CD4-positive, alpha-beta memory T cell (primary cell): ENCODE measurements at places on chromosomes 1 and 21.
A peak's percentile ranks its signal among the peaks of the same experiment; 100 is the strongest.

DNA sequence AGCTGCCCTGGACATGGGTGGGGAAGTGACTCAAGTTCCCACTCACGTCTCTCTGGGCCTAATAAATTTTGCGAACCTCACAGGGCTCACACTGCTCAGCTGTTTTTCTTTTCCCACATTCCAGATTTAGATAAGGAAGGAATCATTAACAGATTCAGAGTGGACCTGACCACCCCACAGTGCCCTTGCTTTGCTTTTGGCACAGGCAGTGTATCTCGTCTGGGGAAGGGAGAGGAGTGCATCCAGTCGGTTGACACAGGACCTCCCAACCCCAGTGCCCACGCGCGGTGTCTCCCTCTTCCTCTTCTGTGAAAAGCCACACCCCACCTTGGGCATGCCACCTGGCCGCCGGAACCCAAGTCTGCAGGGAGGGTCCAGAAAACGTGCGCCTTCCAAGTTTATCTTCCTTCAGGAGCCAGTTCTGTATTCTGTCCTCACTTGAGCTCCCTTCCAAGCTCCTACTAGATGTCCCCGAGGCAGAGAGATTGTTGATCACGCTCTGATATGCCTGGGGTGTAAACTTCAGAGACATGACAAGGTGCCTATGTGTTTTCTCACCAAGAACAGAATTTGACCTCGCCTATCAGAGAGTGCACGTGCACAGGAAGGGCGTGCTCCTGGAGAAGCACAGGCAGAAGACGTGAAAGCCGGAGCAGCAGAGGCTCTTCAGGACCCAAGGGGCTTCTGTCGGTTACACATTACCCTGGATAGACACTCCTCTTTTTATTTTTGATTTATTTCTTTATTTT lies 9.5 kb upstream of the SLC2A5 start:
- peaks cover 15% of the 10 kb centered on the region for H3K4me1 ChIP-seq
- H3K27me3 ChIP-seq: no peaks in the 10 kb centered on the region
- no peak overlapping the region for H3K4me3 ChIP-seq
- DNase-seq: no peak

- H3K27me3 ChIP-seq: no peaks in the 10 kb centered on the region
- H3K27ac ChIP-seq: no peak overlapping the region
- no peak overlapping the region for H3K4me3 ChIP-seq
- no peaks in the 10 kb centered on the region for H3K4me1 ChIP-seq
Observed at GRCh38 chr1:192439373-192440025, 122.7 kb downstream of the RGS21 start.

GRCh38 chr1:47755101-47755990 lies 241.8 kb downstream of the TRABD2B start:
- no peak overlapping the region for H3K27ac ChIP-seq
- DNase-seq: peak; percentile 15
- no peak overlapping the region for H3K4me3 ChIP-seq
- no peaks in the 10 kb centered on the region for H3K36me3 ChIP-seq

DNA sequence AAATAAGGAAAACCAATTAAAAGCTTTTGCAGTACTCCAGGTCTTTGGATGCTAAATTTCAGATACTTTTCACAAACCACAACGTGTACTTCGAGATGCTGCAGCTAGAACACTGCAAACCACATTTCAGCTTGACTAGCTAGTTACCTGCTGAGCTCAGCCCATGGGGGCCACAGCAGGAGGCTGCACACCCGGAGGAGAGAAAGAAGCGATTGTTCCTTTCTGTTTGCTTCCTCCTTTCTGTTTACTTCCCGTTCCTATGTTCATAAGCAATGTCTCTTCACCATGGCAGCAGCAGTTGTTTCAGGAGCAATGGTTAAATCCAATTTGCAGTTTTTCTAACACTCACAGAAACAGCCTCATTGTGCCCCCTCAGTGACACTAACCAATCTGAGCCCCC lies 225.6 kb upstream of the FGGY start:
- no peak for DNase-seq
- no peak overlapping the region for H3K4me3 ChIP-seq
- no peaks in the 10 kb centered on the region for H3K27me3 ChIP-seq
- peaks cover 23% of the 10 kb centered on the region for H3K4me1 ChIP-seq
- H3K27ac ChIP-seq: no peak overlapping the region
- H3K36me3 ChIP-seq: no peaks in the 10 kb centered on the region

DNA sequence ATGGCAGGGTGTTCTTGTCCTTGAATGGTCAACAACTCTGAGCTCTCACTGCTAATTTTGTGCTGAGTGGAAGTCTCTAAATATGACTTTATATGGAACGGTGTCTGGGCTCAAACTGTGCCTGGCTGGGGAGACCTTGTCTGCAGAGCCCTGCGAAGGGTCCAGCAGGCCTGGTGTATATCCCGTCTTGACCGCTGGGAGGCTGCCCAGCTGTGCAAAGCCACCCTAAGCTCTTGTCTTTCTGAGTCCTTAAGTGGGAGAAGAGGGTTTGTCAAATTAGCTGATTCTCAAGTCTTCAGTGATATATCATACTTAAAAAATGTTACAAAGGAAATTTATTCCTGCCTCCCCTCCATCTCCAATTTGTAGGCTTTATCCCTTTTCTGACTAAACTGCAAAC lies 198.7 kb downstream of the KCNJ6 start:
- H3K27ac ChIP-seq: no peak overlapping the region
- no peaks in the 10 kb centered on the region for H3K27me3 ChIP-seq
- H3K4me3 ChIP-seq: no peak overlapping the region
- H3K36me3 ChIP-seq: no peaks in the 10 kb centered on the region

DNA sequence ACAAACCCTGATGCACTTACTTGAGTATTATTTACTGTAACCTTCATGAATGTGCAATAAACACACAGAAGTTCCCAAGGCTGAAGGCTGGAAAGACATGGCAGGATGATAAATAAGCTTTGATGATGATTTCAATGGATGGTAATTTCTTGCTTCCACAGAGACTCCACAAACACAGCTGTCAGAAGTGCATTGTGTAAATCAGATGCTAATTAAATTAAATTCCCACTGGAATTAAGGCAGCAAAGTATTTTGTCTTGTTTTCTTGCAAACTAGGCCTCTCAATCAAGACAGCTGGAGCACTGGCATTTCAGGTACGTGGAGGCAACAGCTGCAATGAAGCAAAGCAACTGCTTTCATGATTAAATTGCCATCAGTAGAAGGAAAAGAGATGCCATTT lies 24.1 kb downstream of the FAM177B start:
- no peak for DNase-seq
- H3K4me1 ChIP-seq: no peaks in the 10 kb centered on the region
- no peaks in the 10 kb centered on the region for H3K36me3 ChIP-seq
- no peaks in the 10 kb centered on the region for H3K27me3 ChIP-seq

DNA sequence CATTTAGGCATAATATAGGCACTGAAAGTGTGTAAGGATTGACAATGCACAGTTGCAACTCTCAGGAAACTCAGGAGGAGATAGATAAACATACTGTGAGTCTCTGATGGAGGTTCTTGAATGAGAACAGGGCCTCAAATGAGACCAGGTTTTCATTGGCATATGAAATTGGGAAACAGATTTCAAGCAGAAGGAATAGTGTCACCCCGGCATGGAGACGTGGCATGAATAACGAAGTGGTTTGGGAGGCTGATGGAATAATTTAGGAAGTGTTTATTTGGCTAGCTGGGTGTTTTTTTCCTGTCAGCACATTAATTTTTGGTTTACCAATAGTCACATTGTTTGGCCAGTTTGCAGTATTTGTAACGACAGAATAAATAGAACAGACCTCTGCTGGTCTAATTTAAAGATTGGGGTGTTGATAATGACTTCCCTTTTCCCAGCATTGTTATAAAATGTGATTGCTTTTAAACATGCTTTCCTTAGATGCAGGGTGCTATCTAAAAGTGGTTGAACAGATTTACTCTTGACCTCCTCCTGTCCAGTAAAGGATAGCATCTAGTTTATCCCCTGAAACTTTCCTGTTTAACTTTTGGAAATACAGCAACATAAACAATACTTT lies 132.0 kb downstream of the C1orf21 start:
- no peaks in the 10 kb centered on the region for H3K4me1 ChIP-seq
- DNase-seq: no peak
- H3K27ac ChIP-seq: no peak overlapping the region
- H3K36me3 ChIP-seq: no peaks in the 10 kb centered on the region
- no peak overlapping the region for H3K4me3 ChIP-seq

DNA sequence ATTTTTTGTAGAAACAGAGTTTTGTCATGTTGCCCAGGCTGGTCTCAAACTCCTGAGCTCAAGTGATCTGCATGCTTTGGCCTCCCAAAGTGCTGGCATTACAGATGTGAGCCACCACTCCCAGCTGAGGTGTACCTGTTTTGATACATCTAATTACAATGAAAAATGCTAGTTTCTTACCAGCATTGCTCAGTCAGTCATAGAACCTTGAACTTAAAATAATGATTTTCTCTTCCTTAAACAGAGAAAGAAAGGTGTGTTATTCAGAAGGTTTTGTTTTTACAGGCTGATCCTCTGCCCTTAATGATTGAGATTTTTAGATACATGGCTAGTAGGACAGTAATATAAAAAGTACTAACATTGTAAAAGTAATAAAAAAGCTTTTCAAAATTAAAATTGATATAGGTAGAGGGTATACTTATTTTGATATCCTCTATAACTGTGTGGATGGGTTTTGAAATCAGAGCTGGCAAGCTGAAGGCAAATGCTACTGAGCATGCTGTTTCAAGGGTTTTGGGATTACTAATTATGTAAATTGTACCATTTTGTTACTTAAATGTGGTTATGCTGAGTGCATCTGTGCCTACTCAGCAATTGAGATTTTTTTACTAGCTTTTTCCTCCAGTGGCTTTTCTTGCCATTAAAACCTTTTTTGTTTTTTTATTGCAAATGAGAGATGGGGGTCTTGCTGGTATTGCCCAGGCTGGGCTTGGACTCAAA lies 16.1 kb downstream of the PRRC2C start:
- H3K4me3 ChIP-seq: no peak overlapping the region
- no peak for DNase-seq
- peaks cover 94% of the 10 kb centered on the region for H3K4me1 ChIP-seq
- peak overlapping the region; percentile 6 for H3K27ac ChIP-seq
- peaks cover 8% of the 10 kb centered on the region for H3K36me3 ChIP-seq

DNA sequence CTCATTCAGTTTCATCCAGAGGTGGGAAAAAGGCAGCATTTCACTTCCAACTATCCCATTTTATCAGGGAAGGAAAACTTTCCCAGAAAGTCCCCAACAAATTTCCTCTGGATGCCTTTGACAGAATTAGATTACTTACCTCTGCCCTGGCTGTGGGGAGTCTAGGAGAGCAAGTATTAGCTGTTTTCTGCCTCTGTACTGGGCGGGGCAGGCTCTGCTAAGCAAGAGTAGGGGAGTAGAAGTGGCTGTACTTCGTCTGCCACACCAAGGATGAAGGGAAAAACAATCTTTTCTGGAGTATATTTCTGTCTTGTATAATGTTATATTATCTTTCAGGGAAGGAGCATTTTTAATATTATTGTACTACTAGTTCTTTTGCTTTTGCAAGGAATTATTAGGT lies 78.5 kb downstream of the FNBP1L start:
- no peaks in the 10 kb centered on the region for H3K4me1 ChIP-seq
- no peak for DNase-seq
- no peaks in the 10 kb centered on the region for H3K36me3 ChIP-seq
- H3K4me3 ChIP-seq: no peak overlapping the region
- no peaks in the 10 kb centered on the region for H3K27me3 ChIP-seq
- no peak overlapping the region for H3K27ac ChIP-seq

DNA sequence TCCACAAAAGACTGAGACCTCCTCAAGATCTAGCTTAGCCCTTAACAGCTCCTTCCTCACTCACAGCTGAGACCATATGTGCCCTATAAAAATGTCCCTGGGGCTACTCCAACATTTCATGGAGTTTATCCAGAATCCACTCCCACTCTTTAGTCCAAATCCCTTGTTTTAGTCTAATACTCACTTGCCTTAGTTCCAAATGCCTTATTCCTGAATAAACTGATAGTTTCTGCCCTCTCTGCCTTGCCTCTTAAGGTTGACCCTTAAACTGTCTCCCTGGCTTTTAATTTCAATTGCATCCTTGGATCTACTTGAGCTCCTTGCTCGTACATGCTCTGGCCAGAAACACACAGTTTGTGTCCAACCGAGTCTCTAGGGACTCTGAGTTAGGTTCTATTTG lies 47.3 kb upstream of the LYPLAL1 start:
- DNase-seq: no peak
- H3K4me3 ChIP-seq: no peak overlapping the region
- no peaks in the 10 kb centered on the region for H3K36me3 ChIP-seq
- no peak overlapping the region for H3K27ac ChIP-seq

DNA sequence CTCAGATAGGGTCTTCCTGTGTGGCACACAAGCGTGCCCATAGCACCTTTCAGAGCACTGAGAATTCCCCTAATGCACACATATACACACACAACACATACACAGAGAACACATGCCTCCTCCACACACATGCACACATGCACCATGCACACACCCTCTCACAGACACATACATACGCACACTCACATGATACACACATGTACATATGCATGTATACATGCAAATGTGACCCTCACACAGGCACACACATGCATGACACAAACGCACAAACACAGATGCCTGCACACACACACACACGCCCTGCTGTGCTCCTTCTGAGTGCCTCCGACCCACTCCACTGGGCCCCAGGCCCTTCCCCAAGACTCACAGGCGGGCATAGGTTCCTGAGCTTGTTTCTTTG lies 251.0 kb downstream of the PTPRU start:
- no peaks in the 10 kb centered on the region for H3K27me3 ChIP-seq
- no peak overlapping the region for H3K4me3 ChIP-seq
- DNase-seq: no peak
- no peaks in the 10 kb centered on the region for H3K36me3 ChIP-seq
- no peak overlapping the region for H3K27ac ChIP-seq

GRCh38 chr1:38000529-38001455 lies 4.5 kb downstream of the FHL3 start:
- H3K27me3 ChIP-seq: no peaks in the 10 kb centered on the region
- no peak overlapping the region for H3K27ac ChIP-seq
- H3K4me3 ChIP-seq: no peak overlapping the region
- peaks cover 7% of the 10 kb centered on the region for H3K4me1 ChIP-seq
- no peak for DNase-seq

GRCh38 chr1:204782118-204782700 lies 88.5 kb upstream of the NFASC start:
- no peaks in the 10 kb centered on the region for H3K36me3 ChIP-seq
- no peak for DNase-seq
- H3K4me3 ChIP-seq: no peak overlapping the region
- H3K27me3 ChIP-seq: no peaks in the 10 kb centered on the region
- H3K27ac ChIP-seq: no peak overlapping the region

GRCh38 chr21:43905726-43906455 lies 40.9 kb downstream of the AGPAT3 start:
- no peaks in the 10 kb centered on the region for H3K27me3 ChIP-seq
- DNase-seq: no peak
- peaks cover 10% of the 10 kb centered on the region for H3K36me3 ChIP-seq
- no peaks in the 10 kb centered on the region for H3K4me1 ChIP-seq
- no peak overlapping the region for H3K4me3 ChIP-seq

DNA sequence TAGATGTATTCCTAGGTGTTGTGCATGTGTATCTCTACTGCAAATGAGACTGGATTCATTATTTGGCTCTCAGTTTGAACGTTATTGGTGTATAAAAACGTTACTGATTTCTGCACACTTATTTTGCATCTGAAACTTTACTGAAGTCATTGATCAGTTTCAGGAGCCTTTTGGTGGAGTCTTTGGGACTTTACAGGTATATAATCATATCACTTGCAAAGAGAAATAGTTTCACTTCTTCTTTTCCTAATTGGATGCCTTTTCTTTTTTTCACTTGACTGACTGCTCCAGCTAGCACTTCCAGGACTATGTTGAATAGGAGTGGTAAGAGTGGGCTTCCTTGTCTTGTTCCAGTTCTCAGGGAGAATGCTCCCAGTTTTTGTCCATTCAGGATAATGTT lies 252.2 kb downstream of the SMYD3 start:
- no peak for DNase-seq
- no peaks in the 10 kb centered on the region for H3K4me1 ChIP-seq
- H3K36me3 ChIP-seq: no peaks in the 10 kb centered on the region
- H3K27ac ChIP-seq: no peak overlapping the region
